ENCODE measurements at places on chromosomes 1 and 21.
A peak's percentile ranks its signal among the peaks of the same experiment; 100 is the strongest.

DNA sequence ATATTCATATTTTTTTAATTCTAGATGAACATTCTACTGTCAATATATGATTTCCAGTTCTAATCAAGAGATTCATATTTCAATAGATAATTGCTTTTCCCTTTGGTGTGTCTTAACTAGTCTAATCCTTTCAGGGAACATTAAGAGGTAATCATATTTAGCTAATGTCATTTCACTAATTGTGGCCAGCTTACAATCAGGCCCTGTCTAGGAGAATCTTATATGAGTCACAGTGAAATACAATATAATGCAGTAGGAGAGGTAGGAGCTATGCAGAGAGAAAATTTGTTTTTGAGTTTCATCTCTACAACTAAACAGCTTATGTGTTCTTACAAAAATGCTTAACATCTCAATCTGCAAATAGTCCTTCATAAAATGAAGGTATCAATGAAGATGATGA, 85.9 kb downstream of the DPYD start:
- DNase-seq: no peak

DNA sequence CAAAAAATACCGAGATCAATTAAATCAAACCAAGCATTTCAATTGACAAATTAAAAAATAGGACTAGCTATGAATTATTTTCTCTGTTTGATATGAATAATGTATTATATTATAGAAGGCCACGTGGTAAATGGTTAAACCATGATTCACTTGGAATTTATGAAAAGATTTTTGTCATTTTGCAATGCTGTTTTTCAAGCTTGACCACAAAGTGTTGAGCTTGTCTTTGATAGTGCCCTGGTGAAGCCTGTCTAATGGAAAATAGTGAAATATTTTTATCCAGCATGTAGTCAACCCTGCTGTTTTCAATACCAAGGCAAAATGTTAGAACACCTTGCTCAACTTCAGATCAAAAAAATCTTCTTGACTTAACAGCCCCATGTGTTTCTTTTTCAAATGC, 288.0 kb upstream of the PRMT6 start:
- no peak for DNase-seq

GRCh38 chr1:59831529-59831928, 16.8 kb downstream of the HOOK1 start:
- no peak for DNase-seq

- peak; percentile 32 for DNase-seq
Measured at GRCh38 chr1:234925440-234926263, 203.0 kb downstream of the TOMM20 start.

- no peak for DNase-seq
Measured at GRCh38 chr1:36236302-36236701, 12.1 kb downstream of the THRAP3 start.

DNA sequence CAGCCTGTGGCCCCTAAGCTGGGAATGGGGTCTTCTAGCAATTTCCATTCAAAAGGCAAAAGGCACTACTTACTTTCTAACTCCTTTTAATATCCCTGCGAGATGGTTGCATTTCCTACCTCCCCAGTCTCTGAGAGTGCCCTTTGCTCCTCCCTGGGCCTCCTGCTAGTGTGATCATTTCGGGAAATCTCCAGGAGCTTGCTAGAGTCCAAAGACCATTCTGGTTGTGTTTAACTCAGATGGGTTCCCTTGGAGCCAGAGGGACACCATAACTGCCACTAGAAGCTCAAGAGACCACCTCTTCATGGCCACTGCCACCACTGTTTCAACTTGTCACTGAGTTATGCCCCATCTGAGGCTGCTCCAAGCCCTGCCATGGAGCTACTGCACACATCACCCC, 34.4 kb upstream of the CYP4B1 start:
- no peak for DNase-seq

DNA sequence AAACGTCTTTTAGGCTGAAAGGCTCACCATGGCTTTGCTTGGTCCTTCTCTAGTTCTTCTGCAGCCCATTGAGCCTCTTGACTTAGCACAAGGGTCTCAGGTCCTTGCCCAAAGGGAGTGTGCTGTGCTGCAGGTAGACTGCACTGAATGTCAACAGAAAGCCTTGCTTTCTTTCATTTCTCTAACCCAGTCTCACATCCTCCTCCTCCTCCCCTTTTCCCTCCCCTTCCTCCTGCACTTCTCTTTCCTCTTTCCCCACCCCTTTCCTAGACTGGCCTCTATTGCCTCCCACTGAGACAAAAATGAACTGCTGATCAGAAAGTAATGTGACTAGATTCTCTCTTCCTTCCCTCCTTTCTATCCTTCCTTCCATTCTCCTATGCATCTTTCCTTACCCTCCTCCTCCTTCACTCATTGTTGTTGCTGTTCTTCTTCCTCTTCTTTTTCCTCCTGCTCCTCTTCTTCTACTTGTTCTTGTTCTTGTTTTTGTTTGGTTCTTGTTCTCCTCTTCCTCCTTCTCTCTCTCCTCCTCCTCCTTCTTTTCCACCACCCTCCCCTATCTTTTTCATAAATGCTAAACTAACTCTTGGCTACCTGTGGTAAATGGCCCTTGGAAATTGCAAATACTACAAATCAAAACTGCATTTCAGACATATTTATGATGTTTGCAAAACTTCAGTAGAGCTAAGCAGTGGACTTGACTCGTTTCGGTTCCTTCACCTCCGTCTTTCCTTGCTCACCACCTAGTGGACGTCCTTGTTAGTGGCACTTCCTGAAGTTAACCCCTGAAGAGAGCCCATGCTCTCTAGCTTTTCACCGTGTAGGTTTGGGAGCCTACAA, at the start of gene SELL:
TSS of gene SELL (minus strand) at position 152 of the 840 bp plus-strand sequence. CDS start at position 30, 122 bp downstream.
- DNase-seq: peak; percentile 62

DNA sequence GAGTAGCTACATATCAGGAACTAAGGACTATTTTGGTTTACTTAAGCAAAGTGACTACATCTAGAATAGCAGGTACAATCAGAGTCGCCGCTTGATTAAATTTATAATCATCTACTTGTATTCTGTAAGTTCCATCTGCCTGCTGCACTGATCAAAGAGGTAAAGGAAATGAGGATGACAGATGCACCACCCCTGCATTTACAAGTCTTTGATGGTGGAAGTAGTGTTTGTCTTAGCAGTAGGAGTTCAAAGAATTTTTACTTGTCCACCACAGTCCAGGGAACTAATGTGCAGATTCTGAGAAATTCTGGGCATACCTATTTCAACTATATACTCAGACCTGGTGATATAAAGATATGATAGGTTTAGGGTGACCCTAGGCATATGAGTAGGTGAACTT, 184.1 kb upstream of the IVNS1ABP start:
- no peak for DNase-seq

DNA sequence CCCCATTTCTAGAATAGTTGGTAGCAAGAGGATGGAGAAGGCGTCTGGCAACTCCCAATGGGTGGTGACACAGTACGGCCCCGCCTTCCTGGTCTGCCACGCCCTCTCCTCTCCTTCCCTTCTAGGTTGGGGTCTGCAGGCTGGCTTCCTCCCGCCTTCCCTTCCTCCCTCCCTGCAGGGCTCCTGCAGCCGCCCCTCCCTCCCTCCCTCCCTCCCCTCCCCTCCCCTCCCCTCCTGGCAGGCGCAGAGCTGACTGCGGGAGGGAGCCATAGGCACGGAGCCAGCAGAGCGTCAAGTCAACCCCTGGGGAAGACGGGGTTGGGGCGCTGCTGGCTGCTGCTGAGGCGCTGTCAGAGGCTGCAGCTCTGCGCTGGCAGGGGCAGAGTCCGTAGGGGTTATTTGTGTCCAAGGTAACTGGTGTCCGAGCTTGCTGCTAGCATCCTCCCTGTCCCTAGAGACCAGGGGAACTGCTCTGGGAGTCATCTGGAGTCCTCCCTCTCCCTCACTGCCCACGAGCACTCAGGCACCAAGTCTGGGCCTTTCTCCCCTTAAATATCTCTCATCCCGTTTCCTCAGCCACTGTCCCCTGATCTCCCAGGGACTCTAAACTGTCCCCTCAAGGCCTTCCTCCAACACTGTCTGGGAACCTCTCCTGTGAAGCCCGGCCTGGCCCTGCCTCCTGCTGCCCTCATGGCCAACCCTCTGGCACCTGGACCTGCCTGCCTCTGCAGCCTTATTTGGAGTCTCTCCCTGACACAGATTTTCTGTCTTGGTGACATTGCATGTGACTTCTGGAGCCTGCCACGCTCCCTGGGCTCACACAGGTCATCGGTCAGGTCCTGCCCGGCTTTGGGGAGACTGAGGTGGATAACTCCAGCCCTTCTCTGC, 57.4 kb upstream of the ACOT11 start:
- DNase-seq: peak; percentile 66

DNA sequence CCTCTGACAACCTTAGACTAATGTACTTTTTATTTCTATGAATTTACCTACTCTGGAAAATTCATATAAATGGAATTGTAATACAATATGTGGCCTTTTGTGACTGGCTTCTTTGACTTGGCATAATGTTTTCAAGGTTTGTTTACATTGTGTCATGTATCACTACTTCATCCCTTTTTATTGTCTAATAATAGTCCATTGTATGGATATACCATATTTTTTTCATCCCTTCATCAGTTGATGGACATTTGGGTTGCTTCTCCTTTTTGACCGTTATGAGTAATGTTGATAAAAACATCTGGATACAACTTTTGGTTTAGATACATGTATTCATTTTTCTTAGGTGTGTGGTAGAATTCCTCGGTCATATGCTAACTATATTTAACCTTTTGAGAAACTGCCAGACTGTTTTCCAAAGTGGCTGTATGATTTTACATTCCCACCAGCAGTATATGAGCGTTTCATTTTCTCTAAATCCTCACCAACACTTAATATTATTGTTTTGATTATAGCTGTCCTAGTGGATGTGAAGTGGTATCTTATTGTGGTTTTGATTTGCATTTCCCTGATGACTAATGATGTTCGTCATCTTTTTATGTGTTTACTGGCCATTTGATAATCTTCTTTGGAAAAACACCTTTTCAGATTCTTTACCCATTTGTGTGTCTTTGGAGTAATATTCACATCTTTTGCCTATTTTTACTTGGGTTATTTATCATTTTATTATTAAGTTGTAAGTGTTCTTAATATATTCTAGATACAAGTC, 3.5 kb downstream of the RO60 start:
- DNase-seq: no peak

DNA sequence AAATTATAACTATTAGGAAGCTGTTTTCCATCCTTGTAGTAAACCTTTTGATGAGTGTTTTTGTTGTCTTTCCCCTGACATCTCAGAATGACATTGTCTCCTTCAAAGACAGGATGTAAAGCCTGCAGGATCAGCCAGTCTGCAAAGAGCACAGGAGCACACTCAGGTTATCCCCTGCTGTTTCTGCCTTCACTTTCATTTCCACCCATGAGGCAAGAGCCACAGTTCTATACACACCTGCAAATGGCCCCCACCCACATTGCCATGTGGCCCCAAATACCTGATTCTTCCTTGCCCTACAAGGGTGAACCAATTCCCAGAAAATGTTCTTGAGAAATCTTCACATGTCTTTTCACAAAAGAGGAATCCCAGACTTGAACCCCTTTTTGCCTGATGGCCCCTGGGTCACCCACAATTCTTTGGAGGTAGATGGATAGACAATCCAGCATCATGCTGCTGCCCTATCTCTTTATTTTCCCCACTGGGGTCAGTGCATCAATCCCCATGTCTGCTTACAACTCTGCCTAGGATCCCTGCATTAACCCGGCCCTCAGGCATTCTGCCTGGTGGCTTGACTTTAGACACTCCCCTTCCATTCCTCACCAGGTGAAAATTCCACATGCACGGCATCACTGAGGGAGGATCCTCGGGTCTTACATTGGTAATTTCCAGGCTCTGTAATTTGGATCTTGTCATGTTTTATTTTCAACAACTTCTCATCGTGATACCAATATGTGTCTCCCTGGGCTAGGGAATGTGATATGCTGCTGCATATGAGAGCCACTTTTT, 2.6 kb downstream of the FCRL3 start:
- no peak for DNase-seq

Measured in left lobe of liver (tissue), 2 donors.